ENCODE measurements at places on chromosomes 4 and X. TPM values are rescaled to one million over a fixed set of nuclear protein-coding genes. Genes with fewer than 3 reads are reported as not detected.

- DNase-seq: no peak
Observed at GRCh38 chr4:181933471-181933870, 309.7 kb upstream of the TENM3 start.

DNA sequence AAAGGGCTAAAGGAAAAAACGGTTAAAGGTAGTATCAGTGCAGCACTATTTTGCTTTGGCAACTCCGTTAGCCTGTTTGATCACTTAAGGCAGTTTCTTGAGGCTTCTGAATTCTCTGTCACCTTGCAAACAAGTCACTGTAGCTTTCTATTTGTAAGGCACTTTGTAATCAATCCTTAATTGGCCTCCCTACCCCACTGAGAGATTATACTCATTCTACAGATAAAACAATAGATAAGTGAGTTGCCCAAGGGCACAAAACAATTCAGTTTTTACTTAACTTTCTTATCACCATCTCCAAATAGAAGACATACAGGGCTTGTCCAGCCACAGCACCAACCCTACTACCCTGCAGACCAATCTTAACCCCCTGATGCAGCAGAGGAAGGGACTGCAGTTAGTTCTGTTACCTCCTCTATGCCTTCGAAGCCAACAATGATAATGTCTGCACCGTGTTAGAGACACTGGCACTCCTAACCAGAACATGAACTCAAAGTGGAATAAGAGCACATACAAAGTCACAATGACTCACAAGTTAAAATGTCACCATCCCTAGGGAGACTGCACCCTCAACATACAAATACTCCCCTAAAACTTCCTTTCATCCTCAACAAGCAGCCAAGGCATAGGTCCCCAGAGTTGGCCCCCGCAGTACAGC is 1.7 kb downstream of the TMEM185A start:
- DNase-seq: no peak

- no peak for DNase-seq
Observed at GRCh38 chrX:71609095-71609750, 9.1 kb downstream of the CXCR3 start.

GRCh38 chr4:71209161-71209560 is 129.7 kb upstream of the SLC4A4 start:
- DNase-seq: no peak

The CFAP299 gene
- total RNA-seq: not detected

DNA sequence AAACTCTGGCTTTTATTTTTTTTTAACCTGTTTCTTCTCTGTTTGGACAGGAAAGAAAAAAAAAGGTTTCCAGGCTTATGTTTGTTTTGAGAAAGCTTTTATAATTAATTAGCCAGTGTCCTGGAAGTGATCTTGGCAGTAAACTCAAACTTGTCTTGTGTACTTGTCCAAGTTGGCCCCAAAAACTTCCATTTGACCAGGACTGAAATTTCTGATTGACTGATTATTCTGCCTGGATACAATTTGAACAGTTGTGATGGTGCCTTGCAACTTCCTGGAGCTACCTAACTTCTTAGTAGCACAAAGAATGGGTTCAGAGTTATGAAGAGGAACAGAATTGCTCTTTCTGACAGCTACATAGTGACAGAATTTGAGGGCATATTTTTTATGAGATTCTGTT is 62.0 kb downstream of the SLC4A4 start:
- no peak for DNase-seq

DNA sequence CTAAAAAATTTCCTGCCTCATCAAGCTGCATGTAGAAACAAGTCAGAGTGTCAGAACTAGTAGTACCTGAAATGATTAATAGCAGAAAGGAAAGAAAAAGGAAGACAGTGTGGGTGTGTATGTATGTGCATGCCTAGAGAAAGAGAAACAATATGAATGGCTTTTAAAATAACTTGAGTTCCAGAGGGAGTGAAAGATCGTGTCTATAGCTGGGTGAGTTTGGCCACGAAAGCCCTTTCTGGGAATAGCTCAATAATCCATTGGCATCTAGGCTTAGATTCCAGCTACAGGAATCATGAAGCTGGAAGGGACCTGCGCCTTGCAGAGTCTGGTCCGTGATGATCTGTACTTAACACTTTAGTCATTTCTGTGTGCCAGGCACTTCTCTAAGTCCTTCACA is 195.6 kb downstream of the RAPGEF2 start:
- DNase-seq: no peak

DNA sequence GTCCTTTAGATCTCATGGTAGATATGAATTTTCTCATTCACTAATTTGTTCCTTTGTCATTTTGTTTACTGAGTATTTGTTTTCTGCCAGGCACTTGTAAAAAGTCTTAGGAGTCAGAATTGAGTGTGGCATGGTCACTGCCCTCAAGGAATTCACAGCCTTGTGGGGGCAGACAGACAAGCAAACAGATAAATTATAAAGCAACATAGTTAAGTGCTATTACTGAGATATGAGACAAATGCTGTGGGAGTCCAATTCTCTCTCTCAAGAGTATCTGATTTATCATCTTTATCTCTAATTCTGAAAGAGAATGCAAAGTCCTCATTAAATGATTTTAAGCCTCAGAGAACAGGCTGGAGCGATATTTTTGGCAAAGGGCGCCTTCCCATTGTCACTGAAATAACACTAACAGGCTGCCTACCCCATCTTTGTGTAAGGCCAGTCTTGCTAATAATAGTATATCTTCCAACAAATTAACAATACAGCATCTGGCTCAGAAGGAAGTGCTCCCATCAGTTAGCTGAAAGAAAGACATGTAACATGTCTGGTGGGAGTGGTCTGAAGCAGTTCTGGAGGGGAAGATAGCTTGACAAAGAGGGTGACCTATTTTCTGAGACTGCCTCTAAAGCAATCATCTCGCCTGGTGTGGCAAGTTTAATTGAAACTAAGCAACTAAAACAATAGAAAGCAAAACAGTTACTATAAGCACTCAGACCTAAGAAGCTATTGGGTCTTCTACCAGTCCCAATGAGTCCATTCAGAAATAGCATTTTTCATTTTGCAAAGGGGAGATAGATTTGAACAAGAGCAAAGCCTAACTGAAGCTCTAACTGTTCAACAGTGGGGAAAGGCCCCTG is 61.5 kb upstream of the AMOT start:
- DNase-seq: no peak

The ZNF630 gene
- 21.3 TPM for total RNA-seq

The XKRX gene
- total RNA-seq: 1.9 TPM

DNA sequence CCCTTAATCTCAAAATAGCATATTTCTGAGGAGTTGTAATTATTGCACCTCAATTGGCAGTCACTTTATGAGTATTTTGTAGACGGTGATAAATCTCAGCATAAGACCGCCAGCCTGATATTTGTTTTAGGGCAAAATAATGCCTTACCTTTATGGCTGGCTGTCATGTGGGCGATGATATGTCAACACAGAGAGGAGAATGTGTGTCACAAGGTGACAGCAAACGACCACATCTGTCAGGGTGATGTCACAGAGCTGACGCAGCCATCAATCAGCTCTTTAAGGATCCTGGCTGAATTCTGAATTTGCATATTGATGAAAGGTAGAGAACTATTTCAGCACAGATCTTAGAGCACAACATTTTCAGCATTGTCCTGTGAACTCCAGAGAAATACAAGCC is 209.7 kb downstream of the CEP135 start:
- DNase-seq: peak; percentile 27

GRCh38 chr4:170339522-170339921 is 249.8 kb upstream of the AADAT start:
- DNase-seq: no peak

The PACRGL gene
- 51.2 TPM for total RNA-seq

The HELQ gene
- total RNA-seq: 2.6 TPM

DNA sequence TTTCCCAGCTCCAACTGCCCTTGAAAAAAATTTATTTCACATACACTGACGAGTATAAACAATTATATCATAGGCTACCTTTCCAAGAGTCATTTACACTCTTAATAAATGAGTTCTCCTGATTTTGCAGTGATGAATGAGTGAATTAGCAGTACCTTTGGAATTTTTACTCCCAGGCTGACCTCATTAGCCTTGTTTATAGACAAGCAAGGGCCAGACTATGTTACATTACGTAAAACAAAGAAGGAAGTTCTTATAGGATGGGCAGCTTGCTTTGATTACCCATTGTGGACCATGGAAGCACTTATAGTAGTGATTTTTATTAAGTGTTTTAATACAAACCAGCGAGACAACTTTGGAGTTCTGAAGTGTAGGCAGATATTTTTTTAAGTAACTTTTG is 112.9 kb upstream of the C1QTNF7 start:
- DNase-seq: no peak

DNA sequence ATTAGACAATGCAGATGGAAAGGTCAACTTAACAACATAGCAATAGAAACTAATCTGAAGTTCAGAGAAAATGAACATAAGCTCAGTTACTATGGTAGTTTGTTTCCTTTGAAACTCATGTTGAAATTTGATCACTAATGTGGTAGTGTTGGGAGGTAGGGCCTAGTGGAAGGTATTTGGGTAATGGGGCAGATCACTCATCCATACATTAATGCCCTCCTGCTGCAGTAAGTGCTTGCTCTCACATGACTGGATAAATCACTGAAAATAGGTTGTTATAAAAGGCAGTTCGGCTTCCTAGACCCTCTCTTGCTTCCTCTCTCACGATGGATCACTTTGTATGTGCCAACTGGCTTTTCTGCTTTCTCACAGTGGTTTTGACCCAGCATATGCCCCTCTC is 567.4 kb upstream of the GALNT7 start:
- DNase-seq: no peak

DNA sequence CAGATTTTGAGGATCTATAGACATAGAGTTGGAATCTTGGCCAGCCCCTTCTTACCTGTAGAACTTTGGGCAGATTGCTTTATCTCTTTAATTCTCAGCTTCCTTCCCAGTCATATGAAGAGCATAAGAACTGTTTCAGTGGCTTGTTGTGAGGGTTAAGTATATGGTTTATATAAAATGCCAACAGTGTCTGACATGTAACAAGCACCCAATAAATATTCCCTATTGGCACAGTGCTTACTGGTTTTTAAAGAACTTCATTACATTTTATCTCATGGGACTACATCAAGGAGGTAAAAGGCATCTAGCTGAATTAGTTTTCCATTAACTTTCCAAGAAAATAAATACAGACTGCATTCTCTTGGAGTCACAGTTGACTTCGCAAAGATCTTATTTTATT is 106.7 kb upstream of the LIMCH1 start:
- DNase-seq: no peak

DNA sequence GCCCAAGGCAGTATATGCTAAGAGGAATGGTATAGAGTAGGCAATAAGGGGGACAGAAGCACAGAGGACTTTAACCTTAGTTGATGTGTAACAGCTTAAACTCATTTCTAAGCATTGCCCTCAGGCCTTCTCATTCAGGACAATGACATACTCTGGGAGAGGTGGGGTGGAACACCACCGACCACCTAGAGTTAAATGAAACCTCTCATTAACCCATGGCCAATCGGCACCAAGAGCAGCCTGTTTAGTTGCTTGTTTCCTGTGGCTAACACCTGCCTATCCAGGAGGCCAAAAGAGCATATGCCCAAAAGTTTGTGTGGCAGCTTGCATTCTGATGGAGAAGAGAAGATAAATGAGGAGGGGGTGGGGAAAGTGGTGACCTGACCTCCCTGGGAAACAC is 88.7 kb upstream of the PLAC1 start:
- no peak for DNase-seq

All from transverse colon (tissue), 4 donors.